Amniotic epithelial cell (primary cell): ENCODE measurements at places on chromosomes 5 and 9.

DNA sequence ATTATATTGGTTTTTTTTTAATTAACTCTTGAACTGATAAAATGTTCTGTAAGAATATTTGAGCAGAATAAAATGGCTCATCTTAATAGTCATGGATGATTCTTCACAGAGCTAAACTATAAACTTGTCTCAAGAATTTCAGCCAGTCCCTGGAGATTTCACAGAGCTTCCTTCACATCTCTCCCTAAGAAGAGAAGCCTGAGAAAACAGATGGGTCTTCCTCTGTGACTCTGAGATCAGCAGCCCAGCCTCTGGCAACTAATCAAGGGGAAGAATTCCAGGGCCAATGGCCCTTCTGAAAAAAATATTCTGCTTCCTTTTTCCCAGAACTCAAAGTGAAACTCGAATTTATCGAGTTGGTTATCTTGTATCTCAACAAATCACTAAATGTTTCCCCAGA, 122.2 kb upstream of the ITGA1 start:
- DNase-seq = peak; percentile 49

GRCh38 chr5:68033961-68034571, 181.5 kb upstream of the PIK3R1 start:
- peak; percentile 55 for DNase-seq

DNA sequence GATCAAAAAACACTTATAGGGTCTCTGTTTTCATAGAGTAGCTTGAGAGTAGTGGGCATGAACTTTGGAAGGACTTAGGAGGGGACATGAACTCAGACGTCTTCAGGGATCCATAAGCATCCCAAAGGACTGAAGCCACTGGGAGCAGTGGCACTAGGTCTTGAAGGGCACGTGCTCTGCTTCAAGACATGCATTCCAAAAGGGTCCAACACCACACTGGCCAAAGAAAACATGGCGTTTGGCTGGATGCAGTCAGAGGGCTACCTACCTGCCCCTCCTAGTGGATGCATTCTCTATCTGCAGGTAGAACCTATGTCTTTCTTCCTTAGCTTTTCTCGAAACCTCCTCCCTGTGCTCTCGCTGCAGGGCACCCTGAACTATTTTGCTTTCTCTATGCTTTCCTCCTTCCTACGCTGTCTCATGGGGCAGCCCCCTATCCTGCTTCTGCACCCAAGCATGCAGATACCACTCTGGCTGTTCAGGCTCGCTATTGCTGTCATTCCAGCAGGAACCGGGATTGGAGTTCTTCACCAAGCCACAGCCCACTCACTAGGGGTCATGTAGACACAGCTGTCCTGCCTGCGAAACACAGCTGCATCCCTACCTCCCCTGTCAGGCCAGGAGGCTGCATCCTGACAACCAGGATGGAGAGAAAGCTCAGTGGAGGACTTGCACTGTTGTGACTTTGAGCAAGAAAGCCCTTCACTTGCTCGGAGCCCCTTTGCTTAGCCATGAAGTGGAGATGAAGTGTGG, 11.9 kb downstream of the FAM240B start:
- peak; percentile 14 for DNase-seq

GRCh38 chr9:110329639-110330230, 7.9 kb downstream of the TXNDC8 start:
- DNase-seq = no peak

DNA sequence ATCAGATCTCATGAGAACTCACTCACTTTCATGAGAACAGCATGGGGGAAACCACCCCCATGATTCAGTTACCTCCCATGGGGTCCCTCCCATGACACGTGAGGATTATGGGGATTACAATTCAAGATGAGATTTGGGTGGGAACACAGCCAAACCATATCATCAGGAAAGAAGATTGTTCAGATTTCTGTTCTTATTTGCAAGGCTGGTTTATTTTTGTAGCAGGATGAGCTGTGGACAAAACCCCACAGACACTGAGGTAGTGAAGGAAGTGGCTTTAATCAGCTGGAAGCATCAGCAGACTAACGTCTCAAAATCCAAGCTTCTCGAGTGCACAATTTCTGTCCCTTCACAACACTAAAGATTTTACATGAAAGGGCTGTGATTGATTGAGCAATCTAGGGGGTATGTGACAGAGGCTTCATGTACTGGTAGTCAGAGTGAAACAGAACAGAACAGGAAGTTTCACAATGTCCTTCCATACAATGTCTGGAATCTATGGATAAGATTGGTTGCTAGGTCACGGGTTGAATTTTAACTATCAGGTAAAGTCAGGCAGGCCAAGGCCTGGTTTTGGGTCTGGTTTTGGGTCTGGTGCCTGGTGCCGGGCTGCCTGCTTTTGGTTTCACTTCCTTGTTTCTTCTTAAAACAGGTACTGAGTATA, 91.3 kb upstream of the ZNF366 start:
- peak; percentile 86 for DNase-seq

DNA sequence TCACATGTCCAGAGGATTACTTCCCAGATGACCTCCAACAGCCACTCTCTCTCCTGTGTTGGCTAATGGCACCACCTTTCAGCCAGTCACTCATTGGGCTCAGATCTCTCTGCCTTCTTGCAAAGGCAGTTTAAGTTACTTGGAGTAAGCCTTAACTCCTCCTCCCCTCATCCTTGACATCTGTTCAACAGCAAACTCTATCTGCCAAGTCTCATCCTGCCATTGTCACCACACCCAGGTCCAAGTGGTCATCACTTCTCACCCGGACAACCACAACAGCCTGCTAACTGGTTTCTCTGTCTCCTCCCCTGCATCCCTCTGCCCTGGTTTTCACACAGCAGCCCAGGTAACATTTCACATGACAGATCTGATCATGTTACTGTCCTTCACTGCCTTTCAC, 58.5 kb downstream of the DCP2 start:
- DNase-seq = no peak

DNA sequence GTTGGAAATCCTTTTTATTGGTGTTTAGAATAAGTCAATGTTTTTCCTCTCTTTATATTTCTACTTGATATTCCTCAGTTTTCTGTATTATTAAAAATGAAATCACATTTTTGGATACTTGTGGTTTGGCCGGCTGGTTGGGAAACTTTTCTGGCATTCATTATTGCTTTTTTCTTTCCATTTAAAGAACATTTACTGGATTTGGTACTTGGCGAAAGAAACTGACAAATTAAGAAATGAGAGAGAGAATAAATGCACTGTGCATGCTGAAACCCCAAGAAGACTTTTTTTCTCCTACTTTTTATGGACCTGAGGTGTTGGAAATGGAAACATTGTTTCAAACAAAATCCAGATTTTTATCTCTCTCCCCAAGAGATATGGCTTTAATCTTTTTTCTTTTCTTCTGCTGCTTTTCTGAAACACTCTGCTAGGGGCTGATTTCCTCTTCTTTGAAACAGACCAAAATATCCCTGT, 128.4 kb downstream of the SNX18 start:
- no peak for DNase-seq

GRCh38 chr9:98823666-98824334, 16.3 kb downstream of the GALNT12 start:
- no peak for DNase-seq

DNA sequence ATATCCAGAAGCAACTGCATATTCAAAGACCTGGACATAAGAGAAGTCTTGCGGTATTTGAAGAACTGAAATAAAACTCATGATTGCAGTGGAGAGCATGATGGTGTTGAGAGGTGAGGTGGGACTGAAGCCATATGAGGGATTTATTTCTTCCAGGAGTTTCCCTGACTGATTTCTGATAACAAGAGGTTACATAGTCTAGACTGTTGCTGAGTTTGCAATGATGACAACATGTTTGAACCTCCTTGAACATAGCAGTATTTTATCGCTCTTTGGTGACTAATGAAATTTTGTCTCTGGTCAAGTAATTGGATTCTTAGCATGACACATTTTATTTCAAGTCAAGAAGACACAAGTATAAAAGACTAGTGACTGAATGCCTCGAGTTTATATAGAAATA, 61.8 kb downstream of the ACTBL2 start:
- peak; percentile 51 for DNase-seq

GRCh38 chr5:151820271-151820670, 48.5 kb downstream of the G3BP1 start:
- no peak for DNase-seq

GRCh38 chr9:136710543-136710942, 1.8 kb upstream of the DIPK1B start:
- no peak for DNase-seq

- DNase-seq = no peak
These were observed 143.5 kb downstream of the NFIB start for GRCh38 chr9:14170392-14170931.

DNA sequence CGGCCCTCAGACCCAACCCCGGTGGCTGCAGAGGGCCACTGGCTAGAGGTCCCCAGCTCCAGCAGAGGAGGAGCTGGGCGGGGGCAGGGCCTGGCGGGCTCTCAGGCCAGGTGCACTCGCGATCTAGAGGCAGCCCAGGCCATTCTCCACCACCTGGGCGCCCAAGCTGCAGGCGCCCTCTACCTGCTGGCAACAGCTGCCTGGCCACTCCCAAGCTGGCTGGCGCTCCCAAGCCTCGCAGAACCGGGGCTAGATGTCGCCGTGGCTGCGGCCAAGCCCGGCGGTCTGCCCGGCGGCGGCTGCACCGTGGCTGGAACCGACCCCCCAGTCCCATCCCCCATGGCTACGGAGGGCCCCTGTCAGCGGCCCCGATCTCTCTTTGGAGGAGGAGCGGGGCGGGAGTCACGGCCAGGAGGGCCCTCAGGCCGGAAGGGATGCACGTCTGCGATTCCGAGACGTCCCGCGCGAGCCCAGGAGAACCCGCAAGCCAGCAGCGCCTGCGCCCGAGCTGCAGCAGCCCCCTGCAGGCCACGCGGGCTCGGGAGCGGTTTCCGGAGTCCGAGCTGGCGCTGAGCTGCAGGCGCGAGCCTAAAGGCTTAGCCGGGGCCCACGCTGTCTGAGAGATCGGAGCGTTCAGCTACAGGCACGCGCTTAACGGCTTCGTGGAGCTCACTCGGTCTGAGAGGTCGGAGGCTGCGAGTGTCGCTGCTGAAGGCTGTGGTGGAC, 44.3 kb upstream of the BICD2 start:
- peak; percentile 75 for DNase-seq

GRCh38 chr5:9707732-9708462, 77.7 kb upstream of the TAS2R1 start:
- peak; percentile 19 for DNase-seq

DNA sequence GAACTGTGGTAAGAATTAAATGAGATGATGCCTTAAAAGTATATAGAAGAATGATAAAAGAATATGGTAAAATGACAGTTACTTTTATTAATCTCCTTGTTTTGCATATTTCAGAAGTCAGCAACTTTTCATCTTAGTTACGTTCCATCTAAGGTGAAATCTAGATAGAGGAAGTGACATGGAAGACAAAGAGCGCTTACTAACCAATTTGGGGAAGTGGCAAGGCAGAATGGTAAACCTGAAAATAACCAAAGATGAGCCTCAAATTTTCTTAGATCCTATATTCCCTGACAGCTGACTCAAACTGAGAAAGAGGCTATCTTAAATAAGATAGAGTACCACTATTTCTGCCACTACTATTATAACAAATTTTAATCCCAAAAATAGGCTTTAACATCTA, 52.5 kb downstream of the FGF10 start:
- no peak for DNase-seq
